ENCODE measurements at places on chromosomes 3 and 15. TPM values are rescaled to one million over a fixed set of nuclear protein-coding genes. Genes with fewer than 3 reads are reported as not detected.

GRCh38 chr3:2944628-2945027 lies 165.5 kb downstream of the IL5RA start:
- DNase-seq: no peak

DNA sequence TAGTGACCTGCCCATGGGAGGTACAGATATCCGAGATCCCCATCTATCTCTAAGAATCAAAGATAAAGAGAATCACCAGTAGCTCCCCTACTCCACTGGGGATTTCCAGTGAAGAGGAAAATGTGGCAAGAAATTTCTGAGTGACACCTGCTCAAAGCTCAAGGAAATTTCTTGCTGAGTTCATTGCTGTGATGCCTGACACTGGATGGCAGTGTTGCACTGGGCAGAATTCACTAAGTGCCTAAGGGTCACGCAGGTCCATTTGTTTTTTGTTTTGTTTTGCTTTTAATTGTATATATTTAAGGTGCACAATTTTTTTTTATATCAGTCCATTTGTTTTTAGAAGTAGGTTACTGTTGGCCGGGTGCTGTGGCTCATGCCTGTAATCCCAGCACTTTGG lies 109.5 kb upstream of the KCNAB1 start:
- DNase-seq: peak; percentile 38

- no peak for DNase-seq
Measured at GRCh38 chr15:68285259-68285980, 7.9 kb downstream of the FEM1B start.

The CAMP gene
- total RNA-seq: not detected

GRCh38 chr3:50321336-50322114 lies 1.0 kb downstream of the HYAL2 start:
- DNase-seq: peak; percentile 92

The CSTA gene
- not detected for total RNA-seq

DNA sequence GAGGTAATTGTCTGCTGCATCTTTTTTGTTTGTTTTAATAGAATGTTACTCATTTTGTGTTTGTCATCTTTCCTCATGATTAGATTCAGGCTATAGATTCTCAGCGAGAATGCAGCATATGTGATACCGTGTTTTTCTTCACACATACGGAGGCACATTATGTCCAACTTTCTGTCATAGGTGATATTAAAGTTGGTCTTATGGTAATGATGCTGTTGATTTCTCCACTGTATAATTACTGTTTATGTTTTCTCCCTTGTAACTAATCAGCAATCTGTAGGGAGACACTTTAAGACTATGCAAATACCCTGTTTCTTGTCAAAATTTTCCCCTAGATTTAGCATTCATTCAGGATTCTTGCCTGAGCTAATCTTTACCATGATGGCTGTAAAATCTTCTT lies 87.6 kb downstream of the CLDN1 start:
- DNase-seq: no peak

The ALG1L2 gene
- 0.91 TPM for total RNA-seq

DNA sequence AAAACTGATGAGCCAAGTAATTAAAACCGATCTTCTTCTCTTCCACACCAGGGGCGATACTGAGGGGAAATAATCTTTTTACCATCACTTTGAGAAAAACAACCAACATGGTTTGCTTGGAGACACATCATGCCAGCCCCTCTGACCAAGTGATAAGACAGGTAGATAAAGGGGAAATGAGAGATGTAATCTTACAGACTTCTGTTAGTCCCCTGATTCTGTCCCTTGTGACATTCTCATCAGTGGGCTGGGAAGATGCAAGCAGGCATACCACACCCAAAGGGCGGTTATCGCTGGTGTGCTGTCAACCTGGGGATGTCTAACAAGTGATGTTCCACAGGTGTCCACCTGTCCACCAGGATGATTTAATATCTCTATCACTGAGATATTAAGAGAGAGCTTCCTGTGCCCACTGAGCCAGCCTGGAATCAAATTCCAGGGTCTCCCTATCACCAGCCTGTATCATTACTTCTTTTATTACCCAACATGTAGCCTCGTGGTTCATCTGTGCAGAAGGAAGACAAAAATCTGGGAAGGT lies 315.0 kb downstream of the FOXP1 start:
- no peak for DNase-seq

The ADAMTS9 gene
- total RNA-seq: 31.1 TPM

DNA sequence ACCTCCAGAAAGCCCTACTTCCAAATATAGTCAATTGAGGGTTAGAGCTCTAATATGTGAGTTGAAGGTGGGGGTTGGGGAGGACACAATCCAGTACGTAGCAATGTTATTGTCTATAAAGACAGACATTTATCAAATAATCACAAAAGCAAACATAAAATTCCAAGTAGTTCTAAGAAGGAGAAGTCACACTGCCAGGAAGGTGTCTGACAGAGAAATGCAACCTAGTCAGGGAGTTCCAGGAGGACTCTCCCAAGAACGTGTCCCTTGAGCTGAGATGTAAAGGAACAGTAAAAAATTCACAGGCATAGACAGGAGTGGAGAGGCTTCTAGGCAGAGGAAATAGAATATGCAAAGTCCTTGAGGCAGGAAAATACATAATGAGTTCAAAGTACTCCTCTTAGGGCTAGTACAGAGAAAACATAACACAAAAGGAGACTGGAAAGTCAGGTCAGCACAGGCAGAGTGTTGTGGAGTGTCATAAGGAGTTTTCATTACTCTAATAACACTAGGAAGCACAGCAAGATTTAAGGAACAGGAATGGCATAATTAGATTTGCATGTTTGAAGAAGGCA lies 277.6 kb upstream of the STT3B start:
- DNase-seq: no peak

DNA sequence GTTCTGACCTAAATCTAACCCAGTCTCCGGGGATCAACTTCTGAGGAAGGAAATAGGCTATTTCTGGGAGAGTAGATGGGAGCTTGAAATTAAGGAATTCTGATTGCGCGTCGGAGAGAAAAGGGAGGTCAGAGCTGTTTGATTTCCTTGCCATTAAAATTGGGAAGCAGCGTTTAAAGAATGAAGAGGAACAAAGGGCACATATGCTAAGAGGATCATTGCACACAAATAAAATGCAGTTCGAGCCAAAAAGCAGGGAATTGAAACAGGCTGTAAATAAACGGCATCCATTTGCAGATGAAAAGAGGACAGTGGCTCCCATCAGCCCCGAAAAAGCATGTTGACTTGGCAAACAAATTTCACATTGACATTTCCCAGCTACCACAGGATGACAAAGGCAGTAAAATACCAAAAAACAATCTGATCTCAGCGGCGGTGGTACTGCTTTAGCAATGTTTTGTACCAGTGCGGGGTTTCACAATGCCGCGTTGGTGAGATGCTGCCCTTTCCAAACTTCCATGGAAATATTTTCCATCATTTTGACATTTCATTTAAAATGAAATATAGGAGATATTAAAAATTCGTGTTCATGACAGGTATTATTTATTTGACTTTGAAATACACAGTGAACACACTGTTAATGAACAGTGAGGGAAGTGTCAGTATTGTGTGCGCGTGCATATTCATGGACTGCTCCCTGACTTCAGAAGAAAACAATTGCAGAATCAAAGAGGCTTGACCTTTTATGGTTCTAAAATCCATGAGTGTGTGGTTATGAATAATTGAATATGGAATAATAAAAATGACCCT lies 108.8 kb downstream of the SQOR start:
- no peak for DNase-seq

The RTP1 gene
- 0.27 TPM for total RNA-seq

The ZNF860 gene
- total RNA-seq: 1.8 TPM

The IGSF10 gene
- 3.9 TPM for total RNA-seq

GRCh38 chr3:120481081-120481480 lies 30.3 kb upstream of the FSTL1 start:
- DNase-seq: no peak

GRCh38 chr3:142716102-142716501 lies 7.7 kb upstream of the TRPC1 start:
- no peak for DNase-seq

The MST1R gene
- 1.4 TPM for total RNA-seq

GRCh38 chr15:36449662-36450145 lies 129.7 kb upstream of the CDIN1 start:
- DNase-seq: no peak

The HTR3E gene
- total RNA-seq: not detected

- no peak for DNase-seq
Measured at GRCh38 chr3:30578479-30578878, 27.9 kb upstream of the TGFBR2 start.

The ACVR2B gene
- total RNA-seq: 47.0 TPM

The SQOR gene
- total RNA-seq: 3.4 TPM

GRCh38 chr15:55576943-55577342 lies 11.2 kb downstream of the PYGO1 start:
- no peak for DNase-seq

The MYO5C gene
- 10.4 TPM for total RNA-seq

DNA sequence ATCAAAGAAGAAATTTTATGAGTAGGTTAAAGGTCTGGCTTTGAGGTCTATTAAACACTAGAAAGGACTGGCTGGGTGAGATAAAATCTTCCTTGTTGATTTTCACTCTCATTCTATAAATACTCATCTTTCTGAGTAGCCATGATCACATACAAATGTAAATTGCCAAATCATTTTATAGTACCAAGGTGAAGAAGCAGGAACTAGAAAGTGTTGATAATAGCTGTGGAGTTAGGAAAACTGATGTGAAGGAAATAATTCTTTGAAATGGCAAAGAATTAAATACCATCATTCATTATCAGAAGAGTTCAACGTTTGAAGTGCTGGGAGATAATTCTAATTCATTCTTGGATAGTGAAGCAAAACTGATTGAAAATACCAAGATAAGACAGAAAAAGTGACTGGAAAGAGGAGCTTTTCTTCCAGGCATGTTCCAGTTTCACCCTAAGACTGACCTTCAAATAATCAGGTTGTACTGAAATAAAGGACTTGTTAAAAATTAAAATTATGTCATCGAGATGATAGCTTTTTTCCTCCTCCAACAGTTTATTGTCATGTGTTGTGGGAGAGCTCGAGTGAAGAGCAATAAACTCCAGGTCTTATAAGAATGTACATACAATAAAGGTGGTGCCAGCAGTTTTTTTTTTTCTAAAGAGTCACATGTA lies 17.4 kb downstream of the THBS1 start:
- no peak for DNase-seq

DNA sequence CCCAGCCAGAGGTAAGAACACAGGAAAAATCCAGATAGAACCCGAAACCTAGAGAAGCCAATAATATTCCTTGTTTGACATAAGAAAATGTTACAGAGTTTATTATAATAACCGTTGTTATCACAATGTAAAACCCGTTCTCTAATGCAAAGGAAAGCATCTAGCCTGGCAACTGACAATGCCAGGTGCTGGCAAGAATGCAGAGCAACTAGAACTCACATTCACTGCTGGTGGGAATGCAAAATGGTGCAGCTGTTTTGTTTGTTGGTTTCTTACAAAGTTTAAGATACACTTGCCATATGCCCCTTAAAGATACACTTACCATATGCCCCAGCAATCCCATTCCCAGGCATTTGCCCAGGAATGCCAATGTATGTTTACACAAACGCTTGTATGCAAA lies 23.4 kb downstream of the VPS39 start:
- no peak for DNase-seq

The ILDR1 gene
- not detected for total RNA-seq

The IMPG2 gene
- total RNA-seq: 2.4 TPM

DNA sequence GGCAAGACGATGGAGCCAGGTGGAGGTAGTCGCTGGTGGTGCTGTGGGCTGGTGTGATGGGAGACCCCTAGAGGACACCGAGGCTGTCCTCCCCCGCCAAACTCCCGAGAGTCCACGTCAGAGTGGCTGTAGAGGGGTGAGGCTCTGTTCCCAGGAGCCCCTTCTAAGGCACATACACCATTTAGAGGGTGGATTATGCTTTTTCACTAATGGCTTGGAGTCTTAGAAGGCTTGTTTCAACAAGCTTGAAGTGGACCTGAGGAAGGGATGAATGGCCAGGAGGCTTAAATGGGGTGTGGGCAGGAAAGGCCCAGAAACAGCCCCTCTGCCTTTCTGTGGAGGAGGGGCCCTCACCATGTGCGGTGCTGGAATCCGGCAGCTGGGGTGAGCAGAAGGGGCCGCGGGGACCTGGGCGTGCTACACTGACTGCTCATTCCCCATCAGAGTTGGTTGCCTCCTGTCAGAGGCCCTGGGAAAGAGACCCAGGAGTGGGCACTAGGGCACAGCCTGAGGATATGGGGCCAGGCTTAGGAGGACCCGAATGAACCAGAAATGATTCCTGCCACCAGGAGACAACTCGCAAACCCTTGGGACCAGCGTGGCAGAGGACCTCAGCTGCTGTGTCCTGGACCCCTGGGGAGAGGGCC lies 66.2 kb downstream of the FEM1B start:
- DNase-seq: no peak

DNA sequence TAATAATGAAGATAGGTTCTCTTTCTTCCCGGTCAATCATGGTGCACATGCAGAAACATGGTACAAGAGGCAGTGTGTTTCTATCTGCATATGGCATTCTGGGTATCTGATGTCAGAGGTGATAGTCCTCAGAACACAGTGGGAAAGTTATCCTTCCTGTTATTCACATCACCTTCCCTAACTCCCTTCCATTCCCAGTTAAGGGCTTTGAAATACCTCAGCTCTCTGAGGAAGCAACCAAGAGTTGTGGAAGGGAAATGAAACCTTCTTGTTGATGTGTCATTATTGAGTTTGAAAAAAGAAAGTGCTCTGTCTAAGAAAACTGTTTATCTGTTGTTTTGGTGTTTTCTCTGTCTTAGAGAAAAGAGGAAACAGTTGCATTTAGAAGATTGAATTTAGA lies 21.9 kb upstream of the P2RY13 start:
- no peak for DNase-seq

The FGD5 gene
- 4.7 TPM for total RNA-seq

DNA sequence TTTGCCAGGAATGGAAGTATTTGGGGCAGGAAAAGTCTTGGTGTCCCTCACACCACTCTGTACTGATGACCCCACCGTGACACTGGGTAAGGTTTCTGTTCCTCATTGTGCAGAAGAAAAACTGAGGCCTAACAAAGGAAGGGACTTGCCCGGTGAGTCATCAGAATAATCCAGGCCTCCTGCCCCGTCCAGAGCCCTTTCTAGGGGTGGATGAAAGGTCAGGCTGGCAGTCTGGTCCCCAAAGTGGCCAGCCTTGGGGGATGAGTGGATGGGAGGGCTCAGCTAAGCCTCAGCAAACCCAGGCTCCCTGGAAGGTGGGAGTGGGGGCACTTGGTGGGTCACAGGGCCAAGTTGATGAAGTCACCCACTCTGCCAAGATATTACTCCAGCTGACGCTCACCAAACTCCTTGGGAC lies 2.3 kb upstream of the DNAH1 start:
- no peak for DNase-seq

The TRIM42 gene
- not detected for total RNA-seq

GRCh38 chr3:8239718-8240695 lies 261.6 kb upstream of the LMCD1 start:
- DNase-seq: no peak
